ENCODE measurements at places on chromosomes 7 and 10.

- no peak for DNase-seq
Measured at GRCh38 chr10:72254813-72255568, 18.7 kb upstream of the DDIT4 start.

DNA sequence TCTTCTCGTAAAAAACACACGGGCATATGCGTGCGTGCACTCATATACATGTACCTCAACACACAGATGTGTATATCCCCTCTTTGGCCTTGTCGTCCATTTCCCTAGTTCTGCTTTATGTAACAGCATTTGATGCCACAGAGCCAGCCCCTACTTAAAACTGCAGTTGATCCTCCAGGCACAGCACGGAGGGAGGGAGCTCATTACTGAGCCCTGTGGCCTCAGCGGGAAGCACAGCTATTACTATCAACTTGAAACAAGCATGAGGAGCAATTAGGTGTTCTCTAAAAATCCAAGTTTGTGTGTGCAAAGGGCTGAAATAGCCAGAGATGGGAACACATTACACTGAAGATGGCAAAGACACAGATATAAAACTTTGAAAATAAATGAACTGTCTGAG is 580.9 kb downstream of the GLRX3 start:
- no peak for DNase-seq

GRCh38 chr7:17234030-17234397 is 64.4 kb upstream of the AHR start:
- peak; percentile 6 for DNase-seq

GRCh38 chr7:151774951-151775350 is 102.0 kb downstream of the PRKAG2 start:
- no peak for DNase-seq

GRCh38 chr10:28881171-28881882 is 204.0 kb downstream of the BAMBI start:
- DNase-seq: no peak

DNA sequence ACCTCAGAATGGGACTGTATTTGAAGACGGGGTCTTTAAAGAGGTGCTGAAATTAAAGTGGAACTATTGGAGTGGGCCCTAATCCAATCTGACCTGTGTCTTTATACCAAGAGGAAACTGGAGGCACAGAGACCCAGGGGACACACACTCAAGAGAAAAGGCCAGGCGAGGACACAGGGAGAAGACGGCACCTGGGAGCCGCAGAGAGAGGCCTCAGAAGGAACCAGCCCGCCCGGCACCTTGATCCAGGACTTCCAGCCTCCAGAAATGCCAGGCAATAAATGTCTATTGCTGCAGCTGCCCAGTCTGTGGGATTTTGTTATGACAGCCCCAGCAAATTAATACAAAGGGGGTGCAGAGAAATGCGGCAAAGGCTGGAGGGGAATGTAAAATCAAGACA is 10.5 kb downstream of the CARD11 start:
- DNase-seq: no peak

DNA sequence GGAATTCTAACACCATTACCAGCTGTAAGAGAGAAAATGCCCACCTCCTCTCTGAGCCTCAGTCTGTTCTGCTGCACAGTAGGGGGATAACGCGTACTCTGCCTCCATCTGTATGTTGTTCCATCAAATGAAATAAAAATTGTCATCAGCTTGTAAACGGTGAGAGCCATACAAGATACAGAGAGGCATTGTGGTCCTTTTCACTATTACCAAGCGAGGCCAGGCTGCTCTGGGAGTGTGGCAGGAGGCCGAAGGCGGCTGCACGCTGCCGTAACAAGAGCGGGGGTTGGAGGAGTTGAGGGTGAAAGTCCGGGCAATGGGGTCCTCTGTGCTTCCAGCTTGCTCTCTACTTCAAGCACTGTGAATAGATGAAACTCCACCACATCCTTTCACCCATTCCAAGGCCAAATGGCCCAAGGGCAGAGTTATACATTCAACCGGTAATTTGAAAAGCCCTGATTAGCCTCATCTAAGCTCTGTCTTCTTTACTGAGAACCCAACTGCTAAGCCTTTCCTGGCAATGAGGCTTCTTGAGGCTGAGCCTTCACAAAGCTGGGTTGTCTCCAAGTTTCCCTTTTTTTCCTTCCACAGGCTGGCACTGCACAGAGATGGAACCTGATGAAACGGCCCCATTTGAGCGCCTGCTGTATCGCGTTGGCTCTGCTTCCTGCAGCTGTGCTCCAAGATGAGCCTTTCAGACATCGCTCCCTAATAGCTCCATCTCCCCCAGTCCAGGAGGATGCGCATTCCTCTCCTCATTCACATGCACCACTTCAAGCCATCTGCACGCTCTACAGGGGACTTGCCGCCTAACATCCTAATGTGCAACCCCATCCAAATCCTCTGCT is 47.2 kb downstream of the PYROXD2 start:
- no peak for DNase-seq

DNA sequence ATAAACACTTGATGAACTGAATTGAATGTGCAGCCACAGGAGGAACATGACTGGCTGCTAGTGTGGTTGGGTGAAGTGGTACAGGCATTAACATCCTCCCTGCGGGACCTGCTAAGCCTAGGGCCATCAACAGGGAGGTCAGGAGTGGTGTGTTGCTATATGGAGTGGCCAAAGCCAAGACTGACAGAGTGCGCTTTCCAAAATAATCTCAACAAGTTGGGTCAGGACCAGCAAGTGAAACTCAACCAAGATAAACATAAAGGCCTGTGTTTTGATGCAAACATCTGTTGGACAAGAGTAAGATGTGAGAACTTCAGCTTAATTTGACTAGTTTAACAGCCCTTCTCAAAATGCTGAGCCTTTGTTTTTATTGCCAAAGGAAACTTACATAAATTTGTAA is 97.7 kb downstream of the WDFY4 start:
- DNase-seq: no peak

DNA sequence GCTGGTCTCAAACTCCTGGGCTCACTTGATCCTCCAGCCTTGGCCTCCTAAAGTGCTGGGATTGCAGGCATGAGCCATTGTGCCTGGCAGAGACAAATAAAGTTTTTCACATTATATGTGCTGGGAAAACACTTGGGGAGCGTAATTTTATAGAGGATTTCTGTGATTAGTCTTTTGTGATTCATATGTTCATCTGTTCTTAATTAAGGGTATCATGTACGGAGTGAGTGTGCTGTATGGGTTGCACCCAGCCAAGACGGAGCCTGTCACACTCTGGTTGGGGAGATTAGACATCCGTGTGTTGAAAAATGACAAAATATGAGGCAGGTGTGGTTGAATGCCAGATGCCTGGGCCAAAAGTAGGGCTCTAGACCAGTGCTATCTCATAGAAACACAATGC is 10.3 kb downstream of the ADRB1 start:
- no peak for DNase-seq

DNA sequence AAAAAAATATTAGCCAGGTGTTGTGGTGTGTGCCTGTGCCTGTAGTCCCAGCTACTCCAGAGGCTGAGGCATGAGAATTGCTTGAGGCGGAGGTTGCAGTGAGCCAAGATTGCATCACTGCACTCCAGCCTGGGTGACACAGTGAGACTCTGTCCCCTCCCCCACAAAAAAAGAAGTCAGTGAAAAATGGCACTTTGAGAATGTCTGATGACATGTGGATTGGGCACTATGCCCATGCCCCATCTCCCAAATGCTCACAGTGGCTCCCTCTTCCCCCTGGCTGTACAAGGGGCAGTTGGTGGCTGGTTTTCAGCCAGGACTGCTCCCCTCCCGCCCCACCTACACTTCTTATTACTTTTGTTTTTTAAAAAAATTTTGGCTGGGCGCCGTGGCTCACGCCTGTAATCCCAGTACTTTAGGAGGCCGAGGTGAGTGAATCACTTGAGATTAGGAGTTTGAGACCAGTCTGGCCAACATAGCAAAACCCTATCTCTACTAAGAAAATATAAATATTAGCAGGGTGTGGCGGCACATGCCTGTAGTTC is 26.1 kb downstream of the IL15RA start:
- DNase-seq: no peak

DNA sequence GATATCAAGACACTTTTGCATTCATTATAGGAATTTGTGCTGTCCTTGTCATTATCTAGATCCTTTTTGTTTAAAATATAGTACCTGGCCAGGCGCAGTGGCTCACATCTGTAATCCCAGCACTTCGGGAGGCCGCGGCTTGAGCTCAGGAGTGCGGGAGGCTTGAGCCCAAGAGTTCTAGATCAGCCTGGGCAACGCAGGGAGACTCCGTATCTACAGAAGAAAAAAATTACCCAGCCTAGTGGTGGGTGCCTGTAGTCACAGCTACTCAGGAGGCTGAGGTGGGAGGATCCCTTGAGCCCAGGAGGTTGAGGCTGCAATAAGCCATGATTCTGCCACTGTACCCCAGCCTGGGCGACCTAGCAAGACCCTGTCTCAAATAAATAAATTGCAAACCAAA is 621 bp upstream of the MORN4 start:
- DNase-seq: no peak

- no peak for DNase-seq
Measured at GRCh38 chr7:70589590-70589989, 542.4 kb upstream of the GALNT17 start.

- no peak for DNase-seq
Measured at GRCh38 chr7:142916508-142916907, 17.0 kb downstream of the TRPV5 start.

DNA sequence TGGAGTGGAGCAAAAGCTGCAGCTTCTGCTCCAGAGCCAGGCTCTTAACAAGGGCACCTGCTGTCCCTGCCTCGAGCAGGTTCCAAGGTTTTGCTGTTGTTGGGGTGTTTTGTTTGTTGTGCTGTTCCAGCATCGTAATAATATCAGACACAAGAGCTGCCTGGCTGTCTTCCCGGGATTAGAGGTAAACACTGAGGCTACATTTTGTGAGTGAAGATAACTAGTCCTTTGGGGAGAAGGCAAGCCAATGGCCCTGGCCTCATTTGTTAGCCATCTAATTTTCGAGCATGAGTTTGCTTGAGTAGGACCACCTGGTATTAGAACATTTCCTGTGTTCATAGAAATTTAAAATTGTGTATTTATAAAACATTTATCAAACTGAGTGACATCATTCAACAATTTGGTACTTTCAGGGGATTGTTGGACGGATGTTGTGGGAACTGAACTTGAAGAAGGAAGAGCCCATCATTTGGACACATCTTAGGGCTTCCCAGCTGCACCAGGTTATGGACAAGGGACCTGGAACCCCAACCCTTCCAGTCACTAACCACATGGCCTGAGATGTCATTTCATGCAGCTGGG is 555.0 kb downstream of the TNS3 start:
- DNase-seq: no peak

DNA sequence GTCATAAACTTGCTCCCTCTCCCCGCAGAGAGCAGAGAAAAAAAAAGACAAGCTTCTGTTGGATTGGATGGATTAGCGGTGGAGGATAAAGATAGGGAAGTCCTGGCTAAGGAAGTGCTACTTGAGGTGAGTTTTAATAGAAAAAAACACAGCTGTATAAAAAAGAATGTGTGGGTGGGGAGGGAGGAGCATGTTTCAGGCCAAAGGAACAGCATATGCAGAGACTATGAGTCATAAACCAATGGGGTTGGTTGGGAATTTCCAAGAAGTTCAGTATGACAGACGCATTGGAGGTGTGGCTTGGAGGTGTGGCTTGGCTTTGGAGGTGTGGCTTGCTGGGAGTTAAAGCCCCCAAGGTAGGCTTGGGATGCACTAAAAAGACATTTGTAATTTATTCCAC is 103.0 kb upstream of the LSM8 start:
- DNase-seq: peak; percentile 1

DNA sequence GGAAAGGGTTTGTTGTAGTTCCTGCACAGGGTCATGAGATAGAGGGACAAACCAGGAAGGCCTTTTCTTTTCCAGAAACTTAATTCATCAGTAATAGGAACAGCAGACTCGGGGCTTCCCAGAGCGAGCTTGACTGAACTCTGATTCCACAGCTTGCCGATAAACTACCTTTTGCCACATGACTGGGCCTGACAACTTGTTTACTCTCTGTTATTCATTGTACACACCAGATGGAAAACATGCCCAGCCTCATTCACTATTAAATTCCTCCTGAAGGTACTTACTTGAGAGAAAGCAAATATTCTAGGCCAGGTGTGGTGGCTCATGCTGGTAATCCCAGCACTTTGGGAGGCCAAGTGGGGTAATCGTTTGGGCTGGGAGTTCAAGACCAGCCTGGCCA is 77.1 kb upstream of the FGFR2 start:
- no peak for DNase-seq

- no peak for DNase-seq
Measured at GRCh38 chr10:33790521-33791271, 456.2 kb upstream of the NRP1 start.

DNA sequence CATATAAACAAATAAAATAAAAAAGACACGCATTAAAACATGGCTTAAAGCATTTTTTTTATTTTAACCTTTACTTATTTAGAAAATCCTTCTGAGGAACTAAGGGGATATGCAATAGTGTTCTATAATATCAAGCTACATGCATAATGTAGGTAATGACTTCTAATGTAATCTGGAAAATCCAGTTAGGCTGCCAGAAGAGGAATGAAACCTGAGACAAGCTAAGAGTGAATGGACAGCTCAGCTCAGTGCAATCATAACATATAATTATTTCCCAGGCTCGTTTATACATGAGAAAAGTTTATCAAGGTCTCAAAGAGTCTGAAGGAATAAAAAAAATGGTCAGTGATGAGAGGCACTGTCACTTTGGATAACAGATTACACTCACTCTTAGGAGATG is 649.0 kb upstream of the PCDH15 start:
- DNase-seq: no peak

DNA sequence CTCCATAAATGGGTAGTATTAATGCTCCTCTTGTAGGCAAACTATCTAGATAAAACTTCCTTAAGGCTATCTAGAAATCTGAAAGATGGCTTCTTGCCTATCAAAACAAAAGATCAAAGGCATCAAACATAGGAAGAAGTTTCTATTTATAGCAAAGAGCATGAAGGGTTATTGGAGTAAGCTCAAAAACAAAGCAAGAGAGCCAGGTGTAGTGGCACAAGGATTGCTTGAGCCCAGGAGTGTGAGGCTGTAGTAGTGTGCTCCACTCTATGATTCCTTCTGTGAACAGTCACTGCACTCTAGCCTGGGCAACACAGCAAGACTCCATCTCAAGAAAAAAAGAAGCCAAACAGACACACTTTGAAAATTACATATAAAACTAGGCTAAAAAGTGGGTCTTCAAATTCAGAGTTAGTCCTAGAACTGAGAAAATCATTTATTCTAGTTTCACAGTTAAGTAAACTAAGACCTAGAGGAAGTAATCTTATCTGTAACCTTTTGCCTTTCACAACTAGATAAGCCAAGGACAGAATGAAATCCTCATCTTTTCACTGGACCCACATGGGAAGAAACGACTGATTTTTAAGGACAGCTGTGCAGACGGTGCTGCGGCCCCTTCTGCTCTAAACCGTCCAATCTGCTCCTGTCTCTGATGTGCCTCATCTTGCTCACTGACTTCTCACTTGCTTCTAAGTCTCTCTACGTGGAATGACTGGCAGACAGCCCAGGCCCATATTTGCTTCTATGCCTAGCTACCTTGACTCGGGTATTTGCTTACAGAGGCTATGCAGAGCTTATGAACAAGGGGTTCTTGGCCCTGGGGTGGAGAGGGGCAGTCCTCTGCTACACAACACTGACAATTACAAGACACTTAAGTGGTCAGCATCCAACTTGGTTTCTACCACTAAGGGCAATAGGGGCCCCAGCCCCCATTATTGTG is 50.0 kb downstream of the ESYT2 start:
- no peak for DNase-seq

GRCh38 chr10:21521751-21522533 is 3.5 kb downstream of the SKIDA1 start:
- DNase-seq: no peak

- DNase-seq: no peak
Measured at GRCh38 chr10:49276596-49276995, 22.4 kb upstream of the C10orf71 start.

- no peak for DNase-seq
Measured at GRCh38 chr7:32167256-32167655, 97.0 kb upstream of the PDE1C start.

GRCh38 chr10:103125323-103126267 is 67.5 kb downstream of the NT5C2 start:
- DNase-seq: no peak
